ENCODE measurements at places on chromosomes 5 and 9.

GRCh38 chr5:151234476-151235238, 10.8 kb upstream of the CCDC69 start:
- peak; percentile 44 for DNase-seq

DNA sequence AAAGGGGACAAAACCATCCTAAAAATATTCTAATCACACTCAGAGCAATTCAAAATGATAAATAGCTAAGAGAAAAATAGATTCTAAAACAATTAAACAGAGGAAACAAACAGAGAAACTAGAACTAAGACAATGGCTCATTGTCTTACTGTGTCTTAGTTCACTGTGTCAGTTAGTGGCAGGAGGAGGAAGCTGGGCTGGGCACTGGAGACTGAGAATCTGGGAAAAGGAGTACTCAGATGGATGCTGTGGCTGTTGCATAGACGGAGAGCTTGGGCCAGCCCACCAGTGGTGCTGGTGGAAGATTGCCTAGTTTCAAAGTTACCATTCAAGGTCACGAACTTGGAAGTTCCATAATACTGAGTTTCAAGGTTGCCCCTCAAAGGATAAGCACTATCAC, 94.7 kb upstream of the IFNK start:
- no peak for DNase-seq

DNA sequence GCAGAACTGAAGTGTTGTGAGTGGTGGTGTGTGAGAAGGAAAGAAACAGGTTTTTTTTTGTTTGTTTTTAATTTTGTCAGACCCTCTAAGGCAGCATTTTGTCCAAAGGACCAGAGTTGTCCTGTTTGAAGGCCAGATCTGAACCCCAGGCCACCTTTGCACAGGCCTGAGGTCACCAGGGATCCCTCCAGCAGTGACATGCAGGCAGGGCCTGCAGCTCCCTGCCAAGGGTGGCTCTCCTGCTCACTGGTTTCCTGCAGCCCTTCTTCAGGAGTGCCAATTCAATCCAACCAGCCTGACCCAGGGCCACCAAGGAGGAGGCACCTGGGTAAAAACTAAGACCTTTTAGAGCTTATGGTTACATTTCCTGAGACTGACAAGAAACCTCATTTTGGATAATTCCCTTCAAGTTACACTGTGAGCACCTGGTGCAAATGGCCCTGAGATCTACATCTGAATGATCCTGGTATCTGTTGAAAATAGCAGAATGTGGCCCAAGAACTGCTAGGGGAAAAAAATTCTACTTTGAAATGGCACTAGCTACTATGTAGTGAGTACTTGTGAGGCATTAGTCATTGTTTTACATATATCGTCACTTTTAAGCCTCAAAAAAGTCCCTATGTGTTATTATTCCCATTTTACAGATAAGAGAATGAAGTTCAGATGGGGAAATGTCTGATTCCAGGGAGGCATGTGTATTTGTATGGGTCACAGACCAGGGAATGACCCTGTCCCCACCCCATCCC, 33.5 kb upstream of the SMU1 start:
- no peak for DNase-seq

DNA sequence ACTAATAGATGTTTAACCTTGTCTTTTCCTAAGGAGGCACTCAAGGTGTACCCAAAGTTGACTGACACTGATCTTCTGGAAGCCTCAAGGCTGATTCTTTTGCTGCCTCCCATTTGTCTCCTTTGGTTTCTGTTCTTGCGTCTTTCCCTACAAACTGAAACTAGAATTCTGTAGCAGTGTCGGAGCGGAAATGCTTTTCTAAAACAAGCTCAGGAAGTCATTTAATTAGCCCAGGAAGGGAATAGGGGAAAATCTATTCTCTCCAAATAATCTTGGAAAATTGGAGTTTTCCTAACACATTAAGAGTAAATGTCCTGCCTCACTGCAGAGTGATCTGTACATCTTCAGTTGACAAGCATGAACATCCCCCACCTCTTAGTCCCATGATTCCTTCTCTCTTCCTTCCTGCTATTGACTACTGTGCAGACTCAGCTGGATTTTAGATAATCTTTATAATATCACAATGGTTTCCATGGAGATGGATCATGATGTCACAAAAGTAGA, 182.7 kb downstream of the NR3C1 start:
- no peak for DNase-seq

- DNase-seq, result no peak
Observed at GRCh38 chr5:155154973-155155372, 141.4 kb downstream of the KIF4B start.

- no peak for DNase-seq
Observed at GRCh38 chr9:27157736-27158135, 48.7 kb downstream of the TEK start.

DNA sequence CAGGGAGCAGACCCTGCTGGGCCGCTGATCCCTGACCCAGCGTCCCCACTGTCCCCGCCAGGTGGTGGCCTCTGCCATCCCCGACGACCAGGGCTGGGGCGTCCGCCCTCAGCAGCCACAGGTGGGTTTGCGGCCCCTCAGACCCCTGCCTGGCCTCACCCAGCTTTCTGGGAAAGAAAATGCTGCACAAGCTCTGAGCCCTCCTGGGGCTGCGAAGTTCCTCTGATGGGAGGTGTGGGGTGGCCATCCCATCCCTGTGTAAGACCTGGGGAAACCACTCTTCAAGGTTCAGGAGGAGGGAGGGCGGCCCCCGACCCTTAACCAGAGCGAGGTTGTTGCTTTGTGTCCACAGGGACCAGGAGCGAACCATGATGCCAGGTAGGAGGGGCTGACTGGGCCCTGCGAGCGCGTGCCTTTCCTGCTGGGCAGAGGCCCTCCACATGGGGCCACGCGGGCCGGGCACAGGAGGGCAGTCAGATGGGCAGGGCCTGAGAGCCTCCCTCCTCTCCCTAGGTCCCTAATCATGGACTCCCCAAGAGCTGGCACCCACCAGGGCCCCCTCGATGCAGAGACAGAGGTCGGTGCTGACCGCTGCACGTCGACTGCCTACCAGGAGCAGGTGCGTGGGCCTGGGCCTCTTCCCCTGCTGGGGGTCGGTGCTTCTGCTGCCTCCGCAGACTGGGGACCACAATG, 7.7 kb downstream of the NOXA1 start:
- no peak for DNase-seq

DNA sequence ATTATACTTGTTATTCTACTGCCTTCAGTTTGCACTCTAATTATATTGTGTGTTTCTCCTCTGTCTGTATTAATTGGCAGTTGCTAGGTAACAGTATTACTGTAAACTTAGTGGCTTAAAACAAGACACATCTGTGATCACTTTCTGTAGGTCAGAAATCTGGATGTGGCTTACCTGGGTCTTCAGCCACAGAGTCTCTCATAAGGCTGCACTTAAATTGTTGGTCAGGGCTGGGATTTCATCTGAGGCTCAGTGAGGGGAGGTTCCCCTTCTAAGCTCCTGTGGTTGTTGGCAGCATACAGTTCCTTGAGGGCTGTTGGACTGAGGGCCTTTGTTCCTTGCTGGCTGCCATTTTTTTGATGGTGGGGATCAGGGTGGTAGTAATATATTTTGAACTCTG, 68.8 kb downstream of the SLC44A1 start:
- no peak for DNase-seq

DNA sequence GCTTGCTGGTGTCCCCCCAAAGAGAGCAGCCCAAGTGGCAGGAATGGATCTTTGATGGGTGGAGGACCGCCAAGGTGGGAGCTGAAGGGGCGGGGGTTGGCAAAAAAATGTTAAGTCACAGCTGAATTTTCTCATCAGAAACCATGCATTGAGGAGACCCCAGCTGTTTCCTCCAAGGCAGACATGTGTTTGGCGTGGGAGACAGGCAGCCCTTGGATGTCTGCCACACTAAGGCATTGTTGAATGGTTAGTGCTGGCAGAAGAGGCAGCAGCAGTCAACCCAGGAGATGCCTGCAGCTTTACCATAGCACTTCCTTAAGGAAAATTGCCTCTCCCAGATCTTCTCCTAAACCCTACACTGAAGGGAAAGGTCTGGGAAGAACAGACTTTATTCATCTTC, 394.9 kb upstream of the CD180 start:
- DNase-seq, result no peak

DNA sequence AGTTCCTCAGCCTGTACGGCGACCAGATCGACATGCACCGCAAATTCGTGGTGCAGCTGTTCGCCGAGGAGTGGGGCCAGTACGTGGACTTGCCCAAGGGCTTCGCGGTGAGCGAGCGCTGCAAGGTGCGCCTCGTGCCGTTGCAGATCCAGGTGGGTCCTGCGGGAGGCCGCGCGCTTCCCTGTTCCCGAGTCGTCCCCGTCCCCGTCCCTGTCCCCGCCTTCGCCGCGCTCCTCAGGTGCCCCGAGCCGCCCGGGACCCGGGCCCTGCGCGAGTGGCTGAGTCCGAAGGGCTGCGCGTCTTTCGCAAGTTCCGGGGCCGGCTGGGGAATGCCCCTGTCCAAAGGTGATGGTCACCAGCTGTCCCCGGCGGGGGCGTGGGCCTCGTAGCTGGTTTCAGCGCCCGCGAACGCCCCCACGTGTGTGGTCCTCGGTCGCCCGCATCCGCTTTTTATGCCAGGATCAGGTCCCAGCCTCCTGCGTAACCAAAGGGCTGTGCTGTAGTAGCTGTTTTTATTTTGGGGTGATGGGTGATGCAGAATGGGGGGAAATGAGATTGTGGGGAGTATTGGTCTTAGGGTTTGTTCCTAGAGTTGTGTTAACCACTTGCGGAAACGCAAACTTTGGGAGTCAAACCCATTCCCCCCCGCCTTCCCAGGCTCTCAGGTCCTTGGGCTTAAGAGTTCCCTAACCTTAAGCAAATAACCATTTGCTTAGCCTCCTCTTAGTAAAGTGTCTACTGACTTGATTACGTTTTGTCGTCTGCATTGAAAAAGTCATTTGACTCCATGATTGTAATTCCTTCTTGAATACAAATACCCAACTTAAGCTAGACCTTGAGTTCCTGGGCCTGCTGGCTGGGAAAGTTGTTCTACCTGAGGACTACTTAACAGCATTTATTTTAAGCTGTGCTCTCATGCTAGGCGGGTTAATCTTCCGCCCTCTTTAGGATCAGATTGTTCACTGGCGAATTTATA, 663 bp downstream of the ISOC1 start:
- peak; percentile 65 for DNase-seq

DNA sequence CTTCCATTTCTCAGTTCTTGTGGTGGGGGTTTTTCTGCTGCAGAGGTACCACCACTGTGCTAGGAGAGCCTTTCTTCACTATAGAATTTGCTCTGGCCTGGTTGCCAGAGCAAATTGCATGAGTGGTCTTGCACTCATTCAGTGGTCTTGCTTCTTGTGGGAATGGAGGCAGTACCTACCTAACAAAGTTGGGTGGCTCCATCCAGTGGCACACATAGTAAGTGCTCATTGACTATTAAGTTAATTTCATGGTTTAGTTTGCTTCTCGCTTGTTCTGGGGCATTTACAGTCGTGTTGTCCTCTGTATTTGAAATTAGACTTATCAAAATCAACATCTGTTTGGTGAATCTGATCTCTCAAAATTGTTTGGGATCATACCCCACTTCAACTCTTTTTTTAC, 23.0 kb downstream of the SLC28A3 start:
- no peak for DNase-seq

DNA sequence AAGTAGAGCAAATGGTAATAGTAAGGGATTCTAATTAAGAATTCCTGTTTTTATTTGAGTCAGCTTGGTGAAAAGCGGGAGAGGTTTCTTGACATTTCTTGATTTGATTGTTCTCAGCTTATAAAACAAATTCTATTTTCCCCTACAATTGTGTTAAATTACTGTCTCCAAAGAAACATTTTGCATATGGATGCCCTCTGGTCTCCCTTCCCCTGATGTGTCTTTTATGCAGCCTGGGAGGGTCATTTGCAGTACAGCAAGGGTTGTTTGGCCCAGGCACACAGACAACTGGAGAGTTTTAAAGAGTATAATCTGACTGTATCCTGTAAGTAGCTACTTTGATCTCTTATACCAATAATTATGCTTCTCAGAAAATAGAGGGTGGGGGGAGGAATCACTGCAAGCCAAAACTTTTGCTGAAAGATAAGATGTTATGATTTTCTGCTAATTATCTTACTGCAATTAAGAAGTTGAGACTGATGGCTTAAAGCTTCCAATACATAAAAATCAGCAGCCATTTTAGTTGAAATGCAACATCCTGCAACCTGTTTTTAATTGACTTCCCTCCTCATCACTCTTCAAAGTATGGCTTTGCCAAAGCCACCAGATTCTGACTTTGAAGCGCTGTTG, 204.1 kb upstream of the SEMA6A start:
- DNase-seq, result no peak

GRCh38 chr5:79936002-79936645, 54.9 kb downstream of the MTX3 start:
- no peak for DNase-seq

GRCh38 chr5:85703296-85703695, 914.4 kb upstream of the COX7C start:
- no peak for DNase-seq

DNA sequence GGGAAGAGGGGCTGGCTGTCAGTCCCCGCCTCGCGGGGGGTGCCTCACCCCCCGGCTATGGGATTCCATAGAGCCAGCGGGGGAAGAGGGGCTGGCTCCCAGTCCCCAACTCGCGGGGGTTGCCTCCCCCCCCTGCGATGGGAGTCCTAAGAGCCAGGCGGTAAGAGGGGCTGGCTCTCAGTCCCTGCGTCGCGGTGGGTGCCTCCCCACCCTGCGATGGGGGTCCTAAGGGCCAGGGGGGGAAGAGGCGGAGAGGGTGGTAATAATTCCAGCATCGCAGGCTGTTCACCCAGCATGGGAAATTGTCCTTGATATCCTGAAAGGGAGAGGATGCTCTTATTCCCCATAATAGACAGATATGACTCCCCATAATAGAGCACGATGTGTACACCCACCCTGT, 9.6 kb upstream of the LCN2 start:
- DNase-seq, result no peak

DNA sequence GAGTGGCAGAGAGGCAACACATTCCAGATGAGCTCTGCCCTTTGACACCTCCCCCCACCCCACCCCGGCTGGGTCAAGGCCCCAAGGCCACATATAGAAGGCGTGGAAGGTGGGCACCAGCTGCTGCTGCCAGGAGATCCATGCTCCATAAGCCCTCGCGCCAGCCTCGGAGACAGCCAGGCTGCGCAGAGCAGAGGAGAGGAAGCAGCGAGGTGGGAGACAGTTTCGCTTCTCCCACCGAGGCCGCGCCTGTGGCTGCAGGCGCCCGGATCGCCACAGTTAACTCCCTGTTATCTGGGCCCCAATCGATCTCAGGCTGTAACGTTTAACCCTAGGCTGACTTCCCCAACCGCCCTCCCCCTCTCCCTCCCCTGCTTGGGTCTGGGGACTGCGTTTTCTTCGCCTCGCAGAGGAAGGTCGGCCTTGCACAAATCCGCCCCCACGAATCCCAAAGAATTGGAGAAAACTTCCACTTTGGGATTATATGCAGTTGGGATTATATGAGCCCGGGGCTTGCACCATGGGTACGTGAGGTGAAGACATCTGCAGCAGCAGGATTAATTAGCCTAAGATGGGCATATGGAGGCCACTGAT, 1.1 kb upstream of the CXXC5 start:
- no peak for DNase-seq

DNA sequence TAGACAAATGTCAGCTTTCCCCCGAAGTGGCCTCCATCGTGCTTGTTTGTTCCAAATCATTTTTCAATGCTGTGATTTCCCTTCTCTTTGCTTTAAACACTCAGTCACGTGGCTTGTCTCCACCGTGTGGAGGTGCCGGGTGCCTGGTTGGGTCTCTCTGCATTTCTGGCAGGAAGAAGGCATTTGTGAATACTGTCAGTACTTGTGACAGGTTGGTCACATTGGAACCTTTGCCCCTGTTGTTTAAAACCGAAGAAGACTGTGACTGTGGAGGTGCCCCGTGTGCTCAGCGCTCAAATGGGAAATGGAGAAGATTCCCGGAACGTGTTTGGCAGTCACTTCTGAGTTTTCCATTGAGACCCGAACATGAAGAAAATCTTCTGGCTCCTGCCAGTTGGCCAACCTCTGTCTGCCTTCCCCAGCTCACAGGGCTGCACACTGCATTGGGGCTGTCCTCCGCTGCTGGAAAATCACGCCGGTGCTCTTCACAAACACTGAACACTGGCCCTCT, 74.6 kb downstream of the LMNB1 start:
- DNase-seq, result no peak

Measured in stimulated activated CD4-positive, alpha-beta T cell treated with anti-CD3 and anti-CD28 coated beads, Interleukin-15, amount 100 ng/mL, for 24 hours (primary cell).